Stimulated activated naive CD4-positive, alpha-beta T cell (primary cell): ENCODE measurements at places on chromosomes 6 and 20.

DNA sequence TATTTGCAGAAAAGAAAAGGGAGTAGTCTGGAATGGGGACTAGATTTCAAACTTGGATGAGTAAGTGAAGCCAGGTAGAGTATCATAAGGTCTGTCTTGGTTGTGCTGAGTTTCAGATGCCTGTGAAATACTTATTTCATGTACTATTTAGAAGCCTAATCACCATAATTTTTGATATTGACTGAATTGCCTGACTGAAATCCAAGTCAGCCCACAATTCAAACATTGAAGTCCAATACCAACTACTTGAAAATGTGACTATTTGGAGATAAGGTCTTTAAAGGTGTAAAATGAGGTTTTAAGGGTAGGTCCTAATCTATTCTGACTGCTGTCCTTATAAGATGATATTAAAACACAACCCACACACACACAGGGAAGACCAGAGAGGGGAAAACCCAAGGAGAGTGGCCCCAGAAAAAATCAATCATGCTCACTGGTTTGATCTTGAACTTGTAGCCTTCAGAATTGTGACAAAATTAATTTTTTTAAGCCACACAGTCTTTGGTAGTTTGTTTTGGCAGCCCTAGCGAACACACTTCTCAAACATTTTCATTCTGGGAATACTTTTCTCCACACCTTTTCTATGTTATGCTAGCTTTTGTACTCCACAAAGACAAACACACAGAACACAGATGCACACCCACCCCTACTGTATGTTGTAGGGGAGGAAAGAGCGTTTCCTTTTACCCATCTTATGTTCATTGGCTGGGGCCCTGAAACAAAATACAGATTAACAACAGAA lies 126.3 kb downstream of the HFE start:
- no peak for DNase-seq

GRCh38 chr6:31837369-31838113 lies 10.0 kb downstream of the HSPA1B start:
- DNase-seq = no peak

DNA sequence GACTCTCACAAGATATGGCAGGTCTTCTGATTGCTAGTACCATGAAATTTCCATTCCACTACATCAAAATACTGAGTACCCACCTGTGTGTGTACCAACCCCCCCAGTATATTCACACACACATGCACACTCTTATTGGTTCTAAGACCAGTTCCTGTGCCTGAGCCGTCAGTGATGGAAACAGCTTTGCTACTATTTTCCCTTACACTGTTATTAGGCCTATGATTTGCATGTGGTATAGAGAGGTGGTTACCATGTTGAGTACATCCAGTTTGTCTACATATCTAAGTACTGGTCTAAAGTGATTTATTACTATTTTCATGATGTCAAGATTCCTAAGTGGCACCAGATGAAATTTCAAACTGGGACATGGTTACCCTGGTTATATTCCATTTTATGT lies 459.9 kb downstream of the BCKDHB start:
- no peak for DNase-seq

DNA sequence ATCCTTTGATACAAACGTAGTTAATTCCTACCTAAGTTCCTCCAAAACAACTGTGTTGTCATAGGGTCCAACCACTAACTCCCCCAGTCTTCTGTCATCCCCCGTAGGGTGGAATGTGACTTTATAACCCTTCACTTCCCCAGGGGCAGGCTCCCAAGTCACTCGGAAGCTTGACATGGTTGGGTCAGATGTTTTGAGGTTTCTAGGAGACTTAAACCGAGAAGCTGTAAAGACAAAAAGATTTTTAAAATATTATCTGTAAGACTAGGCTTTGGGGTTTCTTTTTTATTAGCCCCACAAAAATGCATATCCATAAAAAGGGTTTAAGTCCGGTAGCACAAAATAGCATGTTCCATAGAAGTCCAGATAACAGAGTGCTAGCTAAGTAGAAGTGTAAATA lies 50.2 kb downstream of the COL12A1 start:
- no peak for DNase-seq

GRCh38 chr6:39128832-39129231 lies 13.8 kb upstream of the SAYSD1 start:
- no peak for DNase-seq

GRCh38 chr6:43129434-43130194 lies 41.5 kb upstream of the SRF start:
- DNase-seq = no peak

- DNase-seq = no peak
Observed at GRCh38 chr20:46746956-46747526, 37.6 kb downstream of the SLC2A10 start.

- no peak for DNase-seq
Observed at GRCh38 chr6:106553440-106553839, 75.9 kb downstream of the RTN4IP1 start.

DNA sequence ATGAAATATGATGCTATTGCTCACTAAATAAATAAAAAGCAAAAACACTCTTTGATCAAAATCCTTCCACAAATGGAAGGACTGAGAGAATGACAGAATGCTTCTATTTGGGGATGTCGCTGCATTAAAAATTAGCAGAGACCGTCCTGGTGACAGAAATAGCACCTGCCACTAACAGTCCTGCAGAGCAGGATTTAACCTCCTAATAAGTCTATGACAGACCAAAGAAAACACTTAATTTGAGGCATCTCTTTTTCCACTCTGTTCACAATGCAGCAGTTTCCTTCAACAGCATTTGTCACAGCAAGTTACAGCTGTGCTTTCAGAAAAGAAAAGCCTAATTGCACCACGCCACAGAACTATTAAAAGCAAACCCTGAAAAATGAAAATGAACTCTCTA lies 140.6 kb upstream of the BEND6 start:
- DNase-seq = no peak
